Subcutaneous adipose tissue (tissue), 4 donors: ENCODE measurements at places on chromosomes 4 and X. TPM values are rescaled to one million over a fixed set of nuclear protein-coding genes. Genes with fewer than 3 reads are reported as not detected.

RASL11B gene
- total RNA-seq = 0.66 TPM

RASGEF1B gene
- total RNA-seq = 23.8 TPM

FAM53A gene
- total RNA-seq = 4.4 TPM

REELD1 gene
- total RNA-seq = 1.5 TPM

GYPA gene
- not detected for total RNA-seq

VEGFD gene
- 4.4 TPM for total RNA-seq

LIAS gene
- total RNA-seq = 16.8 TPM

STPG2 gene
- not detected for total RNA-seq

NWD2 gene
- total RNA-seq = 2.1 TPM

MND1 gene
- total RNA-seq = 2.1 TPM

ENAM gene
- total RNA-seq = not detected

MAGED2 gene
- 90.1 TPM for total RNA-seq

HPGDS gene
- 15.5 TPM for total RNA-seq
